ENCODE measurements at places on chromosomes 4 and X. TPM values are rescaled to one million over a fixed set of nuclear protein-coding genes. Genes with fewer than 3 reads are reported as not detected.

DNA sequence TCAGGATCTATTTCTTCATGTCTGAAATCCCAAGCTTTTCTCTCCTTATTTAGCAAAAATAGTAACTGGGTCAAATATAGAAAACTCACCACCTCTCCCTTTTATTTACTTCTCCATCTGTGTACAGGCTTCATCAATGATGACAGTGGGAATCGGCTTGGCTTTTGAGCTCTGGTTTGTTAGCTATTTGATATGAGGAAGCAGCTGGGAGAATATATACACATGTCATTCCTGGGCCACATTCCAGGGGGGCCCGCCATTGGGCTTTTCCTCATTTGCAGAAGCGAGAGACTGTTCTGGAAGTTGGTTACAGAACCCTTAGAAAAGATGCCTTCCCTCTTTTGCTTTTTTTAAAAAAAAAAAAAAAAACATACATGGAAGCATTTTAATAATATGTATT is 107.4 kb upstream of the F9 start:
- no peaks in the 10 kb centered on the region for H3K27me3 ChIP-seq
- DNase-seq = no peak
- no peaks in the 10 kb centered on the region for H3K36me3 ChIP-seq
- H3K4me1 ChIP-seq = no peaks in the 10 kb centered on the region

DNA sequence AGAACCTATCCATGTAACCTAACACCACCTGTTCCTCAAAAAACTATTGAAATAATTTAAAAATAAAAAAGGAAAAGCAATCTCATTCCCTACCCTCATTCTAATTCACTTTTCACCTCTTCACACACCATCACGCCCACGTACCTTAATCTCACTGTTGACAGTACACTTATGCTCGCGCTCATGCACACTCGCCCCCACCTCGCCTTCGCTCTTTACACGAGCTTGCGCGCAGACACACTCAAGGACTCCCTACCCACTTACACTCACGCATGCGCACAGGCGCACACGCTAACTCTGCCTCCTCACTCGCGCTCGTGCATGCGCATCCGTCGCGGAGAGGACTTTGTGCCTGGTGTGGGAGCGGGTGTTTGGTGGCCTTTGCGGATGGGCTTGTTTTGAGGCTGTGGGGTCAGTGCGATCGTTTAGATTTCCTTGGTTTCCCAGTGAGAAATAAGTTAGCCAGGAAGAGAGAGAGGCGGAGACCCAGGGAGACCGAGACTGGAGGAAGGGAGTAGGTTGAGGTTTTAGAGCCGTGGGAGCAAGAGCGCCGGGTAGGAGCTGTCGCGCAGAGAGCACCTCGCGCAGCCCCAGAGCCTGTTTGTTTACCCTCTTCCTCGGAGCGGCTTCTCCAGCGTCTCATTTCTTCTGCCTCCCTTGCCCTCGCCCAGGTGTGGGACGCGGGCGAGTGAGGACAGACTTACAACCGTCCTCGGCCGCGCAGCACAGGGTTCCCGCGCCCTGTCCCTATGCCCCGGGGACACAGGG is 8.1 kb upstream of the GSX2 start:
- DNase-seq = peak; percentile 65
- H3K36me3 ChIP-seq = peaks cover 4% of the 10 kb centered on the region
- H3K27me3 ChIP-seq = peaks cover 63% of the 10 kb centered on the region
- peaks cover 16% of the 10 kb centered on the region for H3K4me1 ChIP-seq

DNA sequence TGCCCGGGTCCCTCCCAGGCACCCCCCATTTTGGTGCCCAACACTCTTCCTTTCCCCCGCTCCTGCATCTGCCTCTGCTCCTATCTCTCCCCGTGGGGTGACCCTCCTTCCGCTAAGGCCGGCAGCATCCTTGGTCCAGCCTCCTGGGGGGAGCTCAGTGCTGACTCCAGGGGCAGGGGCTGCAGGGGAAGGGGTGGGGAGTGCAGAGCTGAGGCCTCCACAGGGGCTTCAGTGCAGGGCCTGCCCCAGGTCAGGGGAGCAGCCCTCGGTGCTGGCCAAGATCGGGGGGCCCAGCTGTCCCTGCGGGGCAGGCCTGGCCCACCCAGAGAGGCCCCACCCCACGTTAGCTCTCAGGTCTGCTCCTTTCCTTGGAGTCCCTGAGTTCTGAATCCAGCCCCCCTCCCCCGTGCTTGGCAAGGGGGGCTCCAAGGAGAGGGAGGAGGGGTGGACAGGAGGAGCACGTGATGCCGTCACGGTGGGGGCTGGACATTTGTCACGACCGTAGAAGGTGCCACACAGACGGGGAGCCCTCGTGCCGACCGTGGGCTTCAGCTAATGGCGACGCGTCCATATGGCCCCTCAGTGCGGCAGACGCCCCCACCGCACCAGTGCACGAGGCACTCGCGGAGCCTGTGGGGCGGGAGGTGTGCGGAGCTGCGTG is 63.5 kb upstream of the ADRA2C start:
- H3K27ac ChIP-seq = no peak overlapping the region
- H3K4me1 ChIP-seq = peaks cover 5% of the 10 kb centered on the region
- H3K27me3 ChIP-seq = peaks cover 42% of the 10 kb centered on the region

DNA sequence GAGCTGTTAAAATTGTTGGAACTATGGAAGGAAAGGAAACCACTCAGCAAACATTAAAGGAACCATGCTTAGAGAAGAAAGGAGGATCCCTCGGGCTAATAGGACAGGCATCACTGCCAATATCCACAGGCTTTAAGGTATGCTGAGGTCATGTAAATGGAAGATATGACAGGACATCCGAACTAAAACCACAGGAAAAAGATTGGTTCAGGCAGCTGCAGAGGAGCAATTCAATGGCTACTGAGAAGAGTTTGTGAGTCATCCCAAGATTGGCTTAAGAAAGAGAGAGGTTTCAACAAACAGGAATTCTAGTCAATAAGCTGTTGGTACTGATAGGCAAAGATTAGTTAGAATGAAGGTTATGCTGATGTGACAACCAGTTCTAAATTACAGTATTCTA is 106.4 kb upstream of the FAM241A start:
- peaks cover 53% of the 10 kb centered on the region for H3K27me3 ChIP-seq
- H3K36me3 ChIP-seq = no peaks in the 10 kb centered on the region
- H3K4me1 ChIP-seq = no peaks in the 10 kb centered on the region
- no peak overlapping the region for H3K4me3 ChIP-seq
- DNase-seq = no peak

GRCh38 chrX:37314531-37314930 is 34.6 kb upstream of the PRRG1 start:
- H3K27ac ChIP-seq = no peak overlapping the region
- H3K4me1 ChIP-seq = no peaks in the 10 kb centered on the region

The TEX13C gene
- total RNA-seq = not detected

All from T-helper 17 cell (primary cell).